ENCODE measurements at places on chromosomes 6 and 20.

DNA sequence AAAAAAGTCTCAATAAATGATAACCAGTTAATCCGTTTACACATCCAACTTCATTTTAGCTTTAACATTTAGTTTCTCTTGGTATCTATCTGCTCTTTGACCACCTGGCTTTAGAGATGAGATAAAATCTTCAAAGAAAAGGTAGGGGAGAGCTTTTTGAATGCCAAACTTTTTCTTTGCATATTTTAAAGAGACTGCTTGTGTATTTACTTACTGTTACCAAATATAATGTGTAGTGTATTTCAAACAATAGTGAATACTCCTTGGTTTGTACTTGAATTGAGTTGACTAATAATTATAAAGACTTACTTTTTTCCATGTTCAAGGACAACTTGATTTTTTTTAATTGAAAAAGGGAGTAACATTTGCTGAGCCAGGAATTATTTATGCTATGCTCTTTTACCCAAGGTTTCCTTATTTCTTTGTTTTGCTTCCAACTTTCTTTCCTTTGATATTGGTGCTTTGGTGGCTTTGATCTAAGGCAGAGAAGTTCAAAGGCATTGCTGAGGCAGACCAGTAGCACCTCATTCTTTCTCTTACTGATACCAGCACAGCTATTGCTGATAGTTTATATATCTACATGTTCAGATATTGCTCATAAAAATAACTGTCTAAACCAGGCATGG is 7.8 kb downstream of the CCDC170 start:
- DNase-seq: no peak

DNA sequence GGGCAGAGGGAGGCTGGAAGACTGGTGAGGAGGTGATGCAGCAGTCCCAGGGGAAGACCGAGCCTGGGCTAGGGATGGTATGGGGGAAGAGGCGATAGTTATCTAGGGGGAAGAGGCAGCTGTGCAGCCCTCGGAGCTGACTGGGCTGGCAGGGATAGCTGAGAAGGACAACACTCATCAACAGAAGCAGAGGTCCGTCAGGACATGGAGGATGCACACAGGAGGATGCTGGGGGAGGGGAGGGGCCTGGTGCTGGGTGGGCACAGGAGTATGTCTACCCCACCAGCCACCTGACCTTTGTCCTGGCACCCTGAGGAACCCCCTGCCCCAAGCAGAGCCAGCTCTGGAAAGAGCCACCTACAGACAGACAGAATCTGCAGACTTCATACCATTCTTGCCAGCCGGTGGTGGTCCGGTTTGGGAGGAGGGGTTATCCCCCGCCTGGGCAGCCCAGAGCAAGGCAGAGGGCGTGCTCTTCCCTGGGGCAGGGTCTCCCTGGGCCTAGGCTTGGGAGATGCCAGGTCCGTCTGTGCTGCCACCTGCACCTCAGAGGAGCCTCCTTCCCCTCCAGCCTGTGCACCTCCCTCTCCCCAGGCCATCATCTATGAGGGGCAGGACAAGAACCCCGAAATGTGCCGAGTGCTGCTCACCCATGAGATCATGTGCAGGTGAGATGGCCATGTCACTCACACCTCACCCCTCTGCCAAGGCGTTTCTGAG is 14.9 kb downstream of the EBF4 start:
- DNase-seq: peak; percentile 21

- no peak for DNase-seq
These were observed 7.1 kb downstream of the DUSP22 start for GRCh38 chr6:299104-299980.

DNA sequence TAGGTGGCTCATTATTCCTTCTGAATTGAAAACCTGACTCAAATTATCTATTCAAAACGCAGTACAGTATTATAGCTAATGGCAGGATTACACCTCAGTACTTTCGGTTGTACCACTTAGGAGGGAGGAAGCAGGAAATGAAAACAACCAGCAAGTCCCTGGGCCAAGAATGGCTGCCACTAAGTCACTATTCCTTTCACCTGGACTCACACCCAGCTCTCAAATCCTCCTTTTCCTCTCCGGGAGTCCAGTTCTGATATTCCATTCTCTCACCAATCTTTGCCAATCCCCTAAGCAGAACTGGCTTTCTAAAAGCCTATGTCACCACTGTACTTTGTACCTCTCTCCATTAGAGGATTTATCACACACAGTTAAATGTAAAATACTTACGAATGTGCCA is 20.6 kb downstream of the TMEM242 start:
- DNase-seq: no peak

- DNase-seq: peak; percentile 59
These were observed 56.3 kb upstream of the ANKEF1 start for GRCh38 chr20:9978397-9979004.
